H4 (cell line): ENCODE measurements at places on chromosomes 13 and 19. TPM values are rescaled to one million over a fixed set of nuclear protein-coding genes. Genes with fewer than 3 reads are reported as not detected.

The PRR20C gene
- total RNA-seq: not detected in 2 replicates

The CGB5 gene
- total RNA-seq: 0.33 and 3.3 TPM in 2 replicates

The NLRP12 gene
- 0.31 and 0.37 TPM in 2 replicates for total RNA-seq

The NFIX gene
- 9.6 and 13.8 TPM in 2 replicates for total RNA-seq

The TEX29 gene
- not detected in 2 replicates for total RNA-seq

The ZNF835 gene
- total RNA-seq: 0.04 TPM in 1 of 2 replicates, not detected in the other

The ZNF91 gene
- total RNA-seq: 7.5 and 8.2 TPM in 2 replicates

The SERTM1 gene
- total RNA-seq: not detected in 2 replicates

The MRPS12 gene
- total RNA-seq: 117 and 120 TPM in 2 replicates

The CACNG7 gene
- not detected in 2 replicates for total RNA-seq

The MBD3L4 gene
- not detected in 2 replicates for total RNA-seq

The CYP2A6 gene
- not detected in 2 replicates for total RNA-seq

The CGB8 gene
- total RNA-seq: 1.5 TPM in 1 of 2 replicates, not detected in the other

The CASP14 gene
- total RNA-seq: not detected in 2 replicates

The PLIN5 gene
- 0.25 TPM in 1 of 2 replicates, not detected in the other for total RNA-seq

The ATP4A gene
- not detected in 2 replicates for total RNA-seq

The DLL3 gene
- 2.0 and 2.2 TPM in 2 replicates for total RNA-seq

The B9D2 gene
- 7.5 and 9.3 TPM in 2 replicates for total RNA-seq

The GAPDHS gene
- total RNA-seq: not detected in 2 replicates

The CDX2 gene
- total RNA-seq: not detected in 2 replicates

The PRX gene
- 0.77 and 1.2 TPM in 2 replicates for total RNA-seq

The IL17D gene
- total RNA-seq: 0.43 and 0.97 TPM in 2 replicates

The MYO1F gene
- 0.17 TPM in 1 of 2 replicates, not detected in the other for total RNA-seq

The ZGLP1 gene
- total RNA-seq: 0.18 and 1.8 TPM in 2 replicates

The NLRP5 gene
- total RNA-seq: 0.12 and 1.3 TPM in 2 replicates

The LCP1 gene
- total RNA-seq: 66.6 and 77.8 TPM in 2 replicates

The ELANE gene
- total RNA-seq: not detected in 2 replicates

The DACT3 gene
- 0.56 and 0.78 TPM in 2 replicates for total RNA-seq

The CEACAM21 gene
- total RNA-seq: 0.14 TPM in 1 of 2 replicates, not detected in the other

The CNMD gene
- not detected in 2 replicates for total RNA-seq

The KASH5 gene
- total RNA-seq: not detected in 2 replicates

The KCTD12 gene
- 2.2 and 2.7 TPM in 2 replicates for total RNA-seq

The CBY2 gene
- not detected in 2 replicates for total RNA-seq

The CHST8 gene
- total RNA-seq: 6.8 and 9.9 TPM in 2 replicates

The FGF14 gene
- total RNA-seq: 1.0 TPM in 1 of 2 replicates, not detected in the other

The CYP4F8 gene
- not detected in 2 replicates for total RNA-seq

The CDC37 gene
- 105 and 132 TPM in 2 replicates for total RNA-seq

The NALCN gene
- 0.12 and 0.27 TPM in 2 replicates for total RNA-seq

The SIGLEC14 gene
- total RNA-seq: not detected in 2 replicates

The ZNF560 gene
- 0.02 TPM in 1 of 2 replicates, not detected in the other for total RNA-seq

The SLC7A1 gene
- 8.6 and 13.4 TPM in 2 replicates for total RNA-seq

The ERICH4 gene
- total RNA-seq: not detected in 2 replicates

The SPINT2 gene
- 1.1 TPM in 1 of 2 replicates, not detected in the other for total RNA-seq
